ENCODE measurements at places on chromosomes 5 and 9.

DNA sequence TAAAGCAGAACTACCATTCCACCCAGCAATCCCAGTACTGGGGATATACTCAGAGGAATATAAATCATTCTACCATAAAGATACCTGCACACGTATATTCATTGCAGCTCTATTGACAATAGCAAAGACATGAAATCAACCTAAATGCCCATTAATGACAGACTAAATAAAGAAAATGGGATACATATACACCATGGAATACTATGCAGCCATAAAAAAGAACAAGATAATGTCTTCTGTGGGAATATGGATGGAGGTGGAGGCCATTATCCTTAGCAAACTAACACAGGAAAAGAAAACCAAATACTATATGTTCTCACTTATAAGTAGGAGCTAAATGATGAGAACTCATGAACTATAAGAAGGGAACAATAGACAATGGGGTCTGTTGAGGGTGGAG, 12.5 kb downstream of the HAPLN1 start:
- ATAC-seq, result no peak

GRCh38 chr5:31027721-31028120, 165.8 kb upstream of the CDH6 start:
- ATAC-seq, result no peak

DNA sequence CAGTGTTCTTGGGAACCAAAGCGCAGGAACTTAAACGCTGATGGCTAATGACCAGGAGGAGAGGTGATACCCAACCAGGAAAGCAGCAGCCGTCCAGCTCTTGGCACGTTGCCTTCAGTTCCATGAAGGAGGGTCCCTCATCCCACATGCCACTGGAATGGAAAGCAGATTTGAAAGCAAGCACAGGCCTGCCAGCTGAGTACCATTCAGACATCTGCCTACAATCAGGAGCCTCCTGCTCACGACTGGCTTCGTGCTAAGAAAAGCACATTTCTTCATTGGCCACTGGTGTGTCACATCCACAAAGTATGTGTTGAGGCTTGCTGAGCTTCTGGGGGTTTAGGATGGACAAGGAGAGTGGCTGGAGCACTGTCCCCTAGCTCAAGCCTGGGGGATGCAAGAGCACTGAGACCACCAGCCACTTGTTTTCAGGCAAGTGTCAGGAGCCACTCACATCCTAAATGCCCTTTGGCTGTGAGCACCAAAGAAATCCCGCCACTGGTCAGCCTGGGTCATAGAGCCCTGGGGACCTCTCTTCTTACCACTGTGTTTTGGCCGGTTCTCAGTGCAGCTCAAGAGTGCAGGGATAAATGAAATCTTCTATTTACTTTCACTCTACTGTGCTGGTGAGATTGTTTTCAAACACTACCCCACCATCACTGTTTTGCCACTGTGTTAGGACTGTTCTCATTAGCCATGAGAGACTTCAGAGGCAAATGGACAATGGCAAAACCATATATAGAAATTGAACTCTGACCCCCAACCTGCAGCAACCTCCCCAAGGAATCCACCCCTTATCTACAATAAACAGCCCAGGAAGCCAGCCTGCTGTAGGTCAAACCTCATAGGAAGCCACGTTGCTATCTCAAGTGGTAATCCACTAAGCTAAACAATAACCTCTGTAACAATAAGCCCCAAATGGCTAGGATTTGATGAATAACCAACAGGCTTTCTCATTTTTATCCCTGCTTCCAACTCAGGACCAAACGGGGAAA, 58.3 kb downstream of the MTX3 start:
- no peak for ATAC-seq

DNA sequence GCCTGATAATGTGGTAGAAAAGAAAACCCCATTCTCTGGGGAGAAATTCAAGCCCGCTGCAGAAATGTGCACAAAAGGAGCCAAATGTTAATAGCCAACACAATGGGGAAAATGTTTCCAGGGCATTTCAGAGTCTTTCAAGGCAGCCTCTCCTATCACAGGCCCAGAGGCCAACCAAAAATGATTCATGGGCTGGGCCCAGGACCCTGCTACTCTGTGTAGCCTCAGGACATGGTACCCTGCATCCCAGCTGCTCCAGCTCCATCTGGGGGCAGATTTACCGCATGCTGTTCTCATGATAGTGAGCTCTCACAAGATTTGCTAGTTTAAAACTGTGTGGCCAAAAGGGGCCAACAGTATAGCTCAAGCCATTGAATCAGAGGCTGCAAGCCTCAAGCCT, 41.1 kb downstream of the RAPGEF6 start:
- no peak for ATAC-seq

GRCh38 chr5:32207355-32207634, 33.2 kb upstream of the GOLPH3 start:
- no peak for ATAC-seq

DNA sequence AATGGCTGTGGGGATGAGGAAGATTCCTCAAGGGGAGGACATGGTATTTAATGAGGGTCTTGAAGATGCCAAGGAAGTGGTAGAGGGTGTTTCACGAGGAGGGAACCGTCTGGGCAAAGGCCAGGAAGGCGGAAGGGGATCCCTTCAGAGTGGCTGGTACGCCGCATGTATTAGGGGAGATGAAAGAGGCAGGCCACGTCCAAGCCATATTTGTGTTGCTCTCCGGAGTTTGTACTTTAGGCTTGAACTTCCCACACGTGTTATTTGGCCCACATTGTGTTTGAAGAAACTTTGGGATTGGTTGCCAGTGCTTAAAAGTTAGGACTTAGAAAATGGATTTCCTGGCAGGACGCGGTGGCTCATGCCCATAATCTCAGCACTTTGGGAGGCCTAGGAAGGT, 1.2 kb downstream of the FXN start:
- no peak for ATAC-seq

GRCh38 chr9:88429595-88430430, 41.6 kb downstream of the SPIN1 start:
- no peak for ATAC-seq

GRCh38 chr5:12003680-12004079, 99.4 kb upstream of the CTNND2 start:
- no peak for ATAC-seq

GRCh38 chr5:164332349-164333196, 827.2 kb downstream of the MAT2B start:
- no peak for ATAC-seq

DNA sequence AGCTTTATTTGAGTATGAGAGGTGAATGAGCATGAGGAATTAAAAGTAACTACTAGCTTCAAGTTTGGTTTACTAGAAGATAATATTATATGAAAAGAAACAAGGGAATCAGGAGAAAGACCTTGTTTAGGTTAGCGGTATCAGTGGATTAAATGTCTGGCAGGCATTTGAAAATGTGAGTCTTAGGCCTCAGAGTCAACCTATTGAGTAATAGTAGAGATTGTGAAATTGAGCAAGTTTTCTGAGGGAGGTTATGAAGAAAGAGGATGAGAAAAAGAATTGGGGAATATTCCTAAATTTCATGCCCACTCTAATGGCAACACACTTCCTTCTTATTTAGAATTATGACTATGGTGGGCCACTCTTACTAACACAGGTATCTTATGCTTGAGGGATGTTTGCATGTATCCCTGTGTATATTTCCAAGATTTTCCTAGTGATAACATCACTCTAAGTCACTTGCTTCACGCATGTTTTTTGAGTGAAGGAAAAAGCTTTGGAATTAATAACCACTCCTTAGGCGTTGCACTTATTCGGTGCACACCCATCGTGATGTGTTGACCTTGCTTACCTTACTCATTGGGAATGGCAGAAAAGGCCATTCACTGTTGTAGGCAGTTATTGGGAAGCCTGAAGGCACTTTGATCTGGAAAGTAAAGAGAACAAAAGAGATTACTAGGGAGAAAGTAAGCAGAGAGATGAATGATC, 8.2 kb upstream of the ELL2 start:
- no peak for ATAC-seq

- ATAC-seq, result peak; percentile 96
Observed at GRCh38 chr5:52837068-52837467, 49.4 kb downstream of the ITGA1 start.

DNA sequence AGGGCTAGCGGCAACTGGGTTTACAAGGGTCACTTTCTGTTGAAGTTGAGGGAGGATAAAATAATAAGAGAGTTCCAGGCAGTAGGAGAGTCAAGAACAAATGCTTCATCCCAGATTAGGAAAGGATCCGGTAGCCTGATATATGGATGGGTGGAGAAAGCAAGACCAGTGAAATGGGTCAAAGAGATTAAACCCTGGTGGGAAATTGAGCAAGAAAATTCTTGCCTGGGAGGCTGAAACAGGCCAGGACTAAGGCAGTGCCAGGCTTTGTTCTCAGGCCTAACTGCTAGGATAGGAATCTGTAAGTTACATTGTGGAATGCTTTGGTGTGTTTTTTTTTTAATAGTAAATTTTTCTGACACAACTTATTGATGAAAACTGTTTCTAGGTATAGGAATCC, 257.4 kb upstream of the RFX3 start:
- ATAC-seq, result no peak

DNA sequence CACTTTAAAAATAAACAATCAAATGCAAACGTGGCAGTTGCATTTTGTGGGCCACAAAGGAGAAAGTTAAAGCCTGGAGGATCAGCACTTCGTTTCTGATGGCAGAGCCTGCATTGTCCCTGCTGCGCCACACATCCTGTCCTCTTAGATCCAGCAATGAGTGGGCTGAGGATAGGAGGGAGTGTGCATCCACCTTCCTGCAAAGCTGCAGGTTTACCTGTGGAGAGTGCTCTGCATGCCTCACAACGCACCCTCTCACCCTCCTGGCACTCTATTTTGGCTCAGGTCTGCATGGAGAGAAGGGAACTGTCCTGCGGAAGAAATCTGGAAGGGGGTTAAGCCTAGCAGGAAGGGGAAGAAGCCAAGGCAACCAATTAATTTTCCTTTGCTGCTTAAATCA, 212.2 kb upstream of the SLC24A2 start:
- ATAC-seq, result no peak

DNA sequence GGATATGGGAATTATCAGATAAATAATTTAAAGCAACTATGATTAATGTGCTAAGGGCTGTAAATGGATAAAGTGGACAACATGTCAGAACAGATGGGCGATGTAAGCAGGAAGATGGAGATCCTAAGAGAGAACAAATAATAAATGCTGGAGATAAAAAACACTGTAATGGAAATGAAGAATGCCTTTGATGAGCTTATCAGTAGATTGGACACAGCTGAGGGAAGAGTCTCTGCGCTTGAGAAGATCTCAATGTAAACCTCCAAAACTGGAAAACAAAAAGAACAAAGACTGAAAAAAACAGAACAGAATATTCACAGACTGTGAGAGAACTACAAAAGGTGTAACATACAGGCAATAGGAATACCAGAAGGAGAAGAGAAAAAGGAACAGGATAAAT, 102.5 kb downstream of the ANKRD55 start:
- ATAC-seq, result no peak

DNA sequence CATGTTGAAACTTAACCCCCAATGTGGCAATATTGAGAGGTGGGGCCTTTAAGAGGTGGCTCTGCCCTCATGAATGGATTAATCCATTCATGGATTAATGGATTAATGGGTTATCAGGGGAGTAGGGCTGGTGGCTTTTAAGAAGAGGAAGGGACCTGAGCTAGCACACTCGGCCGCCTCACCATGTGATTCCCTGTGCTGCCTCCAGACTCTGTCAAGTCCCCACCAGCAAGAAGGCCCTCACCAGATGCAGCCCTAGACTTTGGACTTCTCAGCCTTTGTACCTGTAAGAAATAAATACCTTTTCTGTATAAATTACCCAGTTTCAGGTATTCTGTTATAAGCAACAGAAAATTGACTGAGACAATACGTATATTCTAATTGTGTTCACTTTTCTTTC, 272.2 kb upstream of the DMRT1 start:
- ATAC-seq, result no peak

DNA sequence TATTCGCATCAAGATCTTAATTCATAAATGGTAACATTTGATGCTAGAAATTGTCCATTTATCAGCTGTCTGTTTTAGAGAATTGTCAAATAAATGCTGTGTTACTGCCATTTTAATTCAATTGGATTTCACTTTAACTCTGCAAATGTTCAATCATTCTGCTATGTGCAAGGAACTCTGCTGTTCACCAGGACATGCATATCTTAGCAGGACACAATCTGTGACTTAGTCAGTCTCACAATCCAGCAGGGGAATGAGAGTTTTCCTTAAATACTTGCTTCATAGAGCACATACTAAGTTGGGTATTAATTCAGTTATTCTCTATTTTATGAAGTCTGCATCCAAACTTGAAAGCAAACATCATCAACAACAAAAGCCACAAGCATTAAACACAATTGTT, 488.7 kb upstream of the MEF2C start:
- no peak for ATAC-seq

DNA sequence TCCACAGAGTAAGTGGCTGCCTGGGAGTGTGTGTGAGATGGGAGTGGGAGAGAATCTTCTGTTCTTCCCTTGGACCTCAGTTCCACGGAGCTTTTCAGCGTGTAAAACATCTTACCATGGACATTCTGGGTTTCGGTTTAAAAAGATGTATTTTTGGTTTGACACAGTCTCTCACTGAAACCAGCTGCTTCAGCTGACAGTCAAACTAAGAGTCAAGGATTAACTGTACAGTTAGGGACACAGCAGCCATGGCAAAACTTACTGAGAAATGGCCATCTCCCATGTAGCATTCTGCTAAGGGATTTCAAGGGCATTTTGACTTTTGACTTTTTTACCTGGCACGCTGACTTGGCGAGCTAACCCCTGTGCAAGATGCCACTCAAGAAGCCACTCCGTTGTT, 93.8 kb upstream of the IL12B start:
- no peak for ATAC-seq

DNA sequence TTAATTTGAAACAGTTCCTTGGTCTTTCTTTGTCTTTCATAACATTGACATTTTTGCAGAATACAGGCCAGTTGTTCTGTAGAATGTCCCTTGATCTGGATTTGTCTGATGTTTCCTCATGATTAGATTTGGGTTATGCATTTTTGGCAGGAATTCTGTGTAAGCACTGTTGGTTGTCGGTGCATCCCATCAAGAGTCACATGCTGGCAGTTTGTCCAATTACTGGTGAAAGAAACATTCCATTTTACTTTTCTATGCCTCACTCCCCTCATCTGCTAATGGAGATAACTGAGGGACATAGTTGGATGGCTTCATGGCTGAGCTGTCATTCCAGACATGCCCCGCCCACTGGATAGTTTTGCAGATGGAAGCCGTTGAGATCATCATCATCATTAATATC, 7.6 kb upstream of the ZNF618 start:
- ATAC-seq, result no peak

GRCh38 chr5:10660135-10660534, 96.3 kb downstream of the ANKRD33B start:
- no peak for ATAC-seq

- ATAC-seq, result no peak
Observed at GRCh38 chr9:135480940-135481310, 1.3 kb downstream of the PPP1R26 start.

- ATAC-seq, result peak; percentile 59
Observed at GRCh38 chr5:142937374-142937773, 167.2 kb downstream of the ARHGAP26 start.

- no peak for ATAC-seq
Observed at GRCh38 chr9:110984890-110985437, 53.3 kb downstream of the LPAR1 start.

- ATAC-seq, result no peak
Observed at GRCh38 chr9:72362118-72362531, 2.9 kb downstream of the ZFAND5 start.
